Stimulated activated CD8-positive, alpha-beta memory T cell treated with anti-CD3 and anti-CD28 coated beads, Interleukin-7, amount 100 ng/mL, for 1 hour (primary cell): ENCODE measurements at places on chromosomes 6 and 20.

DNA sequence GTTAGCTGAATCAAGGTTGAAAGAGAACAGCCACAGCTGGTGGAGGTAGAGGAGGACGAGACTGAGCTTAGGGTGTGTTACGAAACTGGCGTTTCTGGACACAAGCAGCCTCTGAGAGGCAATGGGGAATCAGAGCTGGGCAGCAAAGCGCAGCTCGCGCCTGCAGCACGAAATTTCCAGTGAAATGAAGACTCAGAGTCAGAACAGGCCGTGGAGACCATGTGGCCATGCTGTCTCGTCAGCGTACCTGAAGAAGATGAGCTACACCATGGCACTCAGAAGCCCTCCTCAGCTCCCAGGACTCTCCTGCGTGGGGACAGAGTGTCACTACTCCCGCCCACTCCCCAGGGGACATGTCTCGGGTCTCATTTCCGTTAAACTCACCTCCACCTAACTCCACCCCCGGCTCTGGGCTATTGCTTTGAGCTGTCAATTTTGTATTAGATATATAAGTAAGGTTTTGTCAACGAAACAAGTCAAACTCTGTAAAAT, 256.9 kb downstream of the ERMARD start:
- no peak for DNase-seq

DNA sequence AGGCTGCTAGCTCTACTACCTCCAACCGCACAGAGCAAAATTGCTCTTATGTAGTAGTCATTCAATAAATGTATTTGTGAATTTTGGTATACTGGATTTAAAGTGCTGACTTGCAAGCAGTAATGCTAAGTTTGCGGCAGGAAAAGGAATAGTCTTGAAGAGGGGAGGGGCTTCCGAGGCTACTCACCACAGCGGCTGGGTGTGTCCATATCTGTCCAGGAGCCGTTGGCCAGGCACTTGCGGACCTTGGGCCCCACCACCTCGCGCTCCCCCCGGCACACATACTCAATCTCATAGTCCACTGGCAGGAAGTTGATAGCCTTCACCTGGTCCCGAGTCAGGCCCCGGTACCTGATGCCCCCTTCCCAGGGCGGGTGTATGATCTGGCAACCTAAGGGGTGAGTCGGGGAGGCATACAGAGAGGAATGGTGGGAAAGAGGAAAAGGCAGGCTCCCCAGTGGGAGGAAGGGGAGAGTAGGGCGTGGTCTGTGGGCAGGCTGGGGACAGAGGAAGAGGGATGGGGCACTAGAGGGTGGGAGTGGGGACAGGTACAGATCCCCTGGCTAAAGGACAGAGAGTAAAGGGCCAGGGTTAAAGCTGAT, 1.7 kb downstream of the GABBR1 start:
- DNase-seq = no peak

GRCh38 chr6:2977799-2978590, 6.6 kb upstream of the SERPINB6 start:
- no peak for DNase-seq

- DNase-seq = no peak
Observed at GRCh38 chr20:18750735-18751134, 62.8 kb upstream of the SCP2D1 start.

- DNase-seq = no peak
Observed at GRCh38 chr6:57190140-57190539, 18.0 kb downstream of the BAG2 start.

DNA sequence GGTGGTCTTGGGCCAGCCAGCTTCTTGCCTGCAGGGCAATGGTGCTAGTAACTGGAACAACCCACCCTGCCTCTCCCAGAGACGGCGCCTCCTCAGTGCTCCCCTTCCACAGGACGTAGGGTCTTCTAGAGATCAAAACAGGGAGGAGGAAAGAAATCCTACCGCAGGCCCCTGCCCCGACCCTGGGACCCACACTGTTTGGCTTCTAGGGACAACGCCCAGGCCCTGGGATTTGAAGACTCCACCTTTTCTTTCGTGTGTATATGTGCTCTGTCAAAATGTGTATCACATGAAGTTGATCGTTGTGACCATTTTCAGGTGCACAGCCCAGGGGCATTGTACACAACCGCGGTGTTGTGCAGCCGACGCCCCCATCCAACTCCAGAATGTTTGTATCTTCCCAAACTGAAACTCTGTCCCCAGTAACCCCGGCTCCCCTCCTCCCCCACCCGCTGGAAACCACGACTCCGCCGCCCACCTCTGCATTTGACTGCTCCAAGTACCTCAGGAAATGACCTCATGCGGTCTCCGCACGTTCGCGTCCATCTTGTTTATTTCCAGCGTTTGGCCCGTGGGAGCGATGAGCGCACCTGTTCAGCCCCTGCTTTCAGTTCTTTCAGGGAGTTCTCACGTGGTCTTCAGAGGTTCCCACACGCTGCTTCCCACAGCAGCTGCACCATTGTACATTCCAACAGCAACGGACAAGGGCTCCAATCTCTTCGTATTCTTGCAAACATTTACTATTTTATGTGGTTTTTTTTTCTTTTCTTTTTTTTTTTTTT, 3.4 kb upstream of the BHLHE23 start:
- peak; percentile 29 for DNase-seq

DNA sequence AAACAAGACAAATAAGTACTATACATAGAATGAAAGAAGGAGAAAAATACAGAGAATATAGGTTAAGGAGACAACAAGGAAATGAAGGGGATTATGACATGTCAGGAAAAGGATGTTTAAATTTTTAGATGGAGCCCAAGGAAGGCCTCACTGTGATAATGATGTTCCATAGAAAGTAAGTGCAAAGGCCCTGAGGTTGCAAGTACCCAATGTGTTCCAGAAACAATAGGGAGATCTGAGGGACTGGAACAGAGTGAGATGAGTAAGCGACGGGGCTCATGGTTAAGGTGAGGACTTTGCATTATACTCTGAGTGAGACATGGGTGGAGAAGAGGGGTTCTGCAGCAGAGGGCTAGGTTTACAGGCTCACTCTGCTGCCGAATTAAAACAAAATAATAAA, 122.8 kb upstream of the BCLAF1 start:
- no peak for DNase-seq

- no peak for DNase-seq
Observed at GRCh38 chr6:35072051-35072697, 69.0 kb downstream of the TCP11 start.

DNA sequence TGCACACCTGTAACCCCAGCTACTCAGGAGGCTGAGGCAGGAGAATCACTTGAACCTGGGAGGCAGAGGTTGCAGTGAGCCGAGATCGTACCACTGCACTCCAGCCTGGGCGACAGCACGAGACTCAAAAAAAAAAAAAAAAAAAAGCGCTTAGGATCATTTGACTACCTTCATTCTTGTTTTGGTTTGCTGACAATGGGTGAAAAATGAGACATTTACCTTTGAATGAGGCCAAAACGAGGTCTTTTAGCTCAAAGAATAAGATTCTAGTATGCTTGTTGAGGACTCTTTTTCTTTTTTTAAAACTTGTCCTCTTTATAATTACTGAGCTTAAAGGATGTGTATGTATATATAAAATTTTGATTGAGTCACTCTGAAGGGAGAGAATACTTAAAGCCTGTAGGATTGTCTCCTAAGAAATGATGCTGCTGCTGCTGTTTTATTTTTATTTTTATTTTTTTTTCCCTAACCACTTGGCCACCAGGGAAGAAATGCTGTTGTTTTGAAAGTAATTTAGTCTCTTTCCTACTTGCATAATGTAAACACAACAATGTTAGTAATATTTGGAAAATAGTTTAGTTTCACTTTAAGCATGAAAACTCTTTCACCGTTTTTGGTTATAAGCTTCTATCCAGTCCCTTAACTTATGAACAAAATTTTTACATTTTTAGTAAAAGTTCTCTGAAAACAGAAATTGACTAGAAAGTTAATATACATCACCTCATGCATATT, 7.9 kb downstream of the UBR2 start:
- DNase-seq = no peak

DNA sequence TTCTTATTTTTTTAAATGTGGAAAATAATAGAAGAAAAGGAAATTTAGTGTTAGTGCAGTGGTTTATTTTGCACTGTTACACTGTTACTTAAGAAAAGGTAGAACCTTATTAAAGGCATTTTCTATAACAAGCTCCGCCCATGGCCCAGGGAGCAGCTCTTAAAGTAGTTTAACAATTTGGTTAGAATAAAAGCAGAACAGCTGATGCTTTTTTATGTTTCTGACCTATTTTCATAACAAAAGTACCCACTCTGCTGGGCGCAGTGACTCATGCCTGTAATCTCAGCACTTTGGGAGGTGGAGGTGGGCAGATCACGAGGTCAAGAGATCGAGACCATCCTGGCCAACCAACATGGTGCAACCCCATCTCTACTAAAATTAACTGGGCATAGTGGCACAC, 32.6 kb downstream of the DSTN start:
- DNase-seq = no peak

DNA sequence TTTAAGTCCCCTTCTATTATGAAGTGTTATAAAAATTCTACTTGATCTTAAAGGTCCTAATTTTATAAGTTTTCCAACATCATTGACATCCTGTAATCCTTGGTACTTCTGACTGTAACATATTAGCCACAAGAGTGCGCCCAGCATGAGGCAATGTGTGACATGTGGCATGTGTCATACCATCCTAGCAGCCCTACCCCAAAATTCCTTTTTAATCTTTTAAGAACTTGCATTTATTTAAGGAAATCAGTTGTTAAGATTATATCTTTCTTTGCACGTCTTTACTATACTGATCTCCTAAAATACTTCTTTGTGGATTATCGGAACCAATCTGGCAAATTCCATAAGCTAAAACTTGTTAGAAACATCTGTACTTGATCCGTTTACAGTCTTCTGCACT, 167.1 kb upstream of the SLC24A3 start:
- DNase-seq = no peak

GRCh38 chr20:36155629-36155971, 1.1 kb downstream of the EPB41L1 start:
- DNase-seq = no peak

DNA sequence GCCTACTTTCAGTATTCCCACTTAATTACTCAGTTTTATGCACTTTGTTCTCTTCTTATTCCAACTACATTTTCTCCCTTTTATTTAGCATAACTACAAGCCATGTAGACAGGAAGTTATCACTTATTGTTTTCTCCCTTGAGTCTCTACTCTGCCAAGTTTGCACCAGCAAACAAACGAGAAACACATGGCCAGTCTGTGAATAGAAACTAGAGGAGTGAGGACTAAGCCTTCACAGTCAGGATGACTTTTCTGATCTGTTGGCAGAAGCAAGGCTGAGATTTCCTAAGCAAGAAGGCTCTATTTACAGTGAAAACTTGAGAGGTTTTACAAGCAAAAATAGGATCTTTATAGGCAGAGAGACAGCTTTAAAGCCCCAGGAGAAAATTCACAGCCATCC, 69.8 kb upstream of the TINAG start:
- no peak for DNase-seq

DNA sequence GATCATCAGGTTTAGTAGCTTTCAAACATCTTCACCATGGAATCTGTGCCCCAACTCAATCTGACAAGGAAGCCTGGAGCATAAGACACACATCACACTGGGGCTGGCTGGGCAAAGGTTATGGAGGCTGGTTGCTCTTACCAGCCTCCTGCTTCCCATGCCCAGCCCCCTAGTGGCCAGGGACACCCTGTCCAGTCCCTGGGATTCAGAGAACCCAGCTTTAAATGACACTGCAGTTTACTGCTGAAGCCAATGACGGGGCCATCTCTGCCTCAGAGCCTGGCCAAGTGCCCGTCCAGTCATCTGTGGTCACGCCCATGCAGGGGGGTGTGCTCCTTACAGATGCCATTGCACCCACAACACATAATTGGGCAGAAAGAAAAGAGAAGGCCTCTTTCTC, 272.9 kb downstream of the SMOC2 start:
- no peak for DNase-seq

DNA sequence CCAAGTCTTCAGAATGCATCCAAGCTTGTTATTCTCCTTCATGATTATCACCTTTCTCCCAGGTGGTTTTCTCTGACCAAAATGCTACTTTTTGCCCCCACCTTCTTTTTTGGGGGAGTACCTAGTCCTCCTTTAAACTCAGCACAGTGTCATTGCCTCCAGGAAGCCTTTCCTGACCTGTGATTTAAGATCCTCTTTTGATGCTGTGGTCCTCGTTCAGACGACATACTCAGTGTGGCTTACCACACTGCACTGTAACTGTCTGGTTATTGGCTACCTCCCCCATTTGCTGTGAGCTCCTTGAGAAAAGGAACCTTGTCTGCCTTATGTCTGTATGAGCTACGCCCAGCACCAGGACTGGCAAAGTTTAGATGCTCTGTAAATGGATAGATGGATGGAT, 14.6 kb downstream of the SAYSD1 start:
- DNase-seq = no peak

GRCh38 chr20:2163312-2163711, 61.7 kb downstream of the STK35 start:
- no peak for DNase-seq

DNA sequence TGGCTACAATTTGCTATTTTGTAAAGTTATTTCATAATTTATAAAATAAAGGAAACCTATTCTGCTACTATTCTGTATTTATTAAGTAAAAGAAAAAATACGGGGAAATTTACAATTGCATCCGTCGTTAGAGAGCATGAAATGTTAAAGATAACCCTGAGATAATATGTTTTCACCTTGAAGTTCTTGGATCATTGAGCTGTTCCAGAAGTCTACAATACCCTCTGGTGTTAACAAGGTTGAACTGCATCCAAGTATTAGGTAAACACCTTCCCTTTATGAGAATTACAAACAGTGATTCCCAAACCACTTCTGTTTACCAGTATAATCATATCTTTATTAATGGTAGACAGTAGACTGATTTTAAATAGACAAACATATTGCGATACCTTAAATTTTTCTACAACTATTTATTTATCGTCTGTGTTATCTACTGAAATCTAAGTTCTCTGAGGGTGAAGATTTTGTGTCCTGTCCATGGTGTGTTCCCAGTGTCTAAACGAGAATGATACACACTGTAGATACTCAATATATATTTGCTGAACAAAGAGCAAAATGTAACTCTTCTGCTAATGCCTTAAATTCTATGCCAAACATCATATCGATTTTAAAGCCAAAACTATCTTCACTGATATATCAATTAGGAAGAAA, 28.2 kb downstream of the TBC1D32 start:
- DNase-seq = no peak

DNA sequence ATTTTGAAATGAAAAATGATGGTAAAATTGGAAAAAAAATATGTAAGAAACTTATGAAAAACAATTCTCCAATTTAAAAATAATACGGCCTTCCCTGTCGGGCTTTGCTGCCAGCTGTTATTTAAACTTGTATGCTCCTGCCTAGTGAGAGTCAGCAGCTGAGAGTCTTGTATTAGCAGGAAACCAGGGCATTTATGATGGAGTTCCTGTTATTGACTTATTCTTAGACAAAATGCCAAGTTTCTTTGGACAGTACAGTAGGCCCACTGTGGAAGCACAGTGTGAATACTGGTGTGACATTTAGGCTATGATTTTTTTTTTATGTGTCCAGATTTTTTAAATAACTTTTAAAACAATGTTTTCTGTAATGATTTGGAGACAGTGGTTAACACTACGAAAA, 42.1 kb downstream of the GMDS start:
- DNase-seq = no peak
